ENCODE measurements at places on chromosomes 4 and X.

GRCh38 chr4:4787421-4787820, 72.0 kb upstream of the MSX1 start:
- DNase-seq = no peak

DNA sequence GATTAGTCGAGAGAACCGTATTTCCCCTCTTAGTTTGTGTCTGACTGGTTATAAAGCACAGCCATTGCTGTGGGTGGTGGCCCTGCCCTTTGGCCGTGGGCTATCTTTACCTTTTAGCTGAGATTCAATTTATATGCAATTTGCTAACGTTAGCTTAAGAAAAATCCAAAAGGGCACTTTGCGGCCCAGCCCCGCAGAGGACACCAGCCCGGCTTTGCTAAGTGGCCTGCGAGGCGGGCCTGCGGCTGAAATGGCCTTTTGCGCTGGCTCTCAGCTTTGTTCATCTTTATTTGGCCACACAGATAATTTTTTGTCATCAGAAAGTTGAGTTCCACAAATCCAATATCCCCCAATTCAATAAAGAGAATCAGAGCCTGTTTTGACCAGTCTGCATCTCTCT, 48.3 kb downstream of the CPZ start:
- DNase-seq = no peak

DNA sequence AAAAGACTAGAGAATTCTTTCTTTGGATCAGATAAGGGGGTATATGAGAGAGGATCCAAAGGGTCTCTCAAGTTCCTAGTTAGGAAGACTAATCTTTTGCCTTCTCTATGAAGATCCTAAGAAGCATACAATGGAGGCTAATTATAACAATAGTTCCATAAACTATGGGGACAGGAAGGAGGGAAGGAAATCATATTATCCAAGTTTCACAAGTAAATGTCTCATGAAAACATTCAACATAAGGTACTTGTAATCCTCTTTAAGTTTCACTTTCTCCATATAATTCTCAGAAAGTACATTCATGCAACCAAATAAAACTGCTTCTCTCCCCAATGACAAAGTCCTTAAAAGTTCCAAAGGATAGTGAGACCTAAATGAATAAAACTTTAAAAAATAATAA, 27.1 kb downstream of the STX18 start:
- DNase-seq = no peak

DNA sequence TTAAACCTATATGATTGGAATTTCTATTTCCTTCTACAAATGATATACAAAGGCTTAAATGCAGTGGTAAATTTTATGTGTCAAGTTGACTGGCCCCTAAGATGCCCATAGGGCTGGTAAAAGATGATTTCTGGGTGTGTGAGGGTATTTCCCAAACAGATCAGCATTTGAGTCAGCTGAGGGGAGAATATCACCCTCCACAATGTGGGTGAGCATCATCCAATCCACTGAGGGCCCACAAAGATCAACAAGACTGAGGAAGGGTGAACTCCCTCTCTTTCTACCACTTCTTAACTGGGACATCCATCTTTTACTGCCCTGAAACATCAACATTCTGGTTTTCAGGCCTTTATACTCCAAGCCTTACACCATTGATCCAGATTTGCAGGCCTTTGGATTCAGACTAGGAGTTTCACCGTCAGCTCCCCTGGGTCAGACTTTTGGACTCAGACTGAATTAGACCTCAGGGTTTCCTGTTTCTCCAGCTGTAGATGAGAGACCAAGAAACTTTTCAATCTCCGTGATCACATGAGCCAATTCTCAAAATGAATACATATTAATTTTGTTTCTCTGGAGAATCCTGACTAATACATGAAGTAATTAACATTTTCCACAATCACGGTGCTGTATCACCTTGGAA, 1020.7 kb upstream of the SLIT2 start:
- no peak for DNase-seq

GRCh38 chrX:123175366-123176122, 8.5 kb upstream of the GRIA3 start:
- DNase-seq = no peak

GRCh38 chr4:21571100-21571499, 377.5 kb downstream of the KCNIP4 start:
- DNase-seq = no peak

DNA sequence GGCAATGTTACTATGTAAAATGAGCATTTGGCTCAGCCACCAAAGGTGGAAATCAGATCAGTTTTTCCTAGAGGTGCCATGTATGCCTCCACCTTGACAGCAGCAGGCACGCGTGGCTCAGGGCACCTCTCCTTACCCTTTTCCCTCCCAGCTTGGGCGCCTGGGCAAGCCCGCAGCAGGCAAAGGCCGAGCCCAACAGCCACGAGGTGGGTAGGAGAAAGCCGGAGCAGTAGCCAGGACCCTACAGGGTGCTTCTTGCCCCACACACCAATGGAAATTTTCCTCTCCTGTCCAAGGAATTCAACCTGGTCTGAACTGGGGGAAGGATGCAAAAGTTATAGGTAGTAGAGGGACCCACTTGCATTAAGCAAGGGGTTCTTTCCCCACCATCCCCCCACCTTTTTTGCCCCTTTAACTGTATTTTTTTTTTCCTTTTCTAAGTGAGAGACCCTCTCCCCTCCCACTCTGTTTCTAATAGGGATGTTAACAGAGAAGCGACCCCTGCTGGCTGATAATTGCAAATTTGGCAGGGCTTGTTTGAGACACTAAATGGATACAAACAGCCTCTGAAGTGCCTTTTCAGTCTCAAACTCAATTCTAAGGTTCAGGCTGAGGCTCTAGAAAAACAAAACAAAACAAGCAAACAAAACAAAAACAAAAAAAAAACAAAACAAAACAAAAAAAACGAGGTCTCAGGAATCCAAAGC, 895.1 kb downstream of the PCDH18 start:
- no peak for DNase-seq

GRCh38 chr4:71558248-71558647, 219.4 kb downstream of the SLC4A4 start:
- no peak for DNase-seq

DNA sequence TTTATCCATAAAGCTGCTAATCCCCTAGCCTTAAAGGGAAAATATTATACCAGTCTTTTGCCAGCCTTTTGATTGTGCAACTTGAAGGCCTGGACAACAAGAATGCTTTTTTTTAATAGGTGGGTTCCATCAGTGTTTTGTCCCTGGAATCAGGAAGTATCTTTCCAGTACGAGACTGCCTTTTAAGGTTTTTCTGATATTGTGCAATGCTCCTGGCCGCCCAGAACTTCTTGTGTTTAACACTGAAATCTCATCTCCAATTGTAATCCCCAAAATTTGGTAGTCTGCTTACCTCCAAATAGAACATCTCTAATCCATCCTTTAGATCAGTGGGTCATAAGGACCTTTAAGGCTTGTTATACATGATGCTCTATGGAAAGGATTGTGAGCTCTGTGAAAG, 256.7 kb downstream of the NAF1 start:
- DNase-seq = no peak

- no peak for DNase-seq
These were observed 323.9 kb upstream of the FAM241A start for GRCh38 chr4:111821342-111821741.

- DNase-seq = no peak
These were observed at the start of gene MAGEA10 for GRCh38 chrX:152138388-152138784. Gene MAGEA10, minus strand, starts transcription at chrX:152138577. Its CDS starts 2,957 bp downstream, at chrX:152135620.

DNA sequence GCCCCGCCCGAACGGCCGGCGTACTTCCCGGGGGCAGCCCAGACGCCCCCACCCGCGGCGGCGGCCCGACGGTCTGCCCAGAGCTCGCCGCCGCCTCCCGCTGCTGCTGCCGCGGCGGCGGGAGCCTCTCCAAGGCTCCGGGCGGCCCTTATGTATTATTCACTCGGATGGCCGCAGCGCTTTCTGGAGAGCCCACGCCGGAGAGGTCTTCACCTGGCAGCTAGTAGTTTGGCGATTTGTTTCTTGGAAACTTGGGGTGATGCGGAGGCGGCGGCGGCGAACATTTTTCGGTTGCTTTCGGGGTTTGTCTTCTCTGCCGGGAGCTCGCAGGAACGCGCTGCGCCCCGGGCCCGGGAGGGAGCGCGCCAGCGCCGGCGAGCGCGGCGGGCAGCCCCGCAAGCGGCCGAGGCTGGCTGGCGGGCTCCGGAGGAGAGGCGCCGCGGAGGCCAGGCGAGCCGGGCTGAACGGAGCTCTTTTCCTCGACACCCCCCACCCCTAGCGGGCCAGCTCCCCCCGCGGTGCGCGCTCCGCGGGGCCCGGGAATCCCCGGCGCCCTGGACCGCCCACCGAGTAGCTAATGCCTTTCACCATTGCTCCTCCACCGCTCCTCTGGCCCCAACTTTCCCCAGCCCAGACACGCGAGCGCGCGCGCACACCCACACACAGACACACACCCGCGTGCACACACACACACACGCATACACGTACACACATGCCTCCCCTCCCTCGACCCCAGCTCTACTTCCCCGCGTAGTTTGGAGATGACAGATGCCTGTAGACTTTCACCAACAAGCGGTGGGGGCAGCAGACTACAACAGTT, 113.5 kb downstream of the DHX15 start:
- peak; percentile 50 for DNase-seq

GRCh38 chr4:76539979-76540378, 105.0 kb downstream of the SHROOM3 start:
- DNase-seq = no peak

DNA sequence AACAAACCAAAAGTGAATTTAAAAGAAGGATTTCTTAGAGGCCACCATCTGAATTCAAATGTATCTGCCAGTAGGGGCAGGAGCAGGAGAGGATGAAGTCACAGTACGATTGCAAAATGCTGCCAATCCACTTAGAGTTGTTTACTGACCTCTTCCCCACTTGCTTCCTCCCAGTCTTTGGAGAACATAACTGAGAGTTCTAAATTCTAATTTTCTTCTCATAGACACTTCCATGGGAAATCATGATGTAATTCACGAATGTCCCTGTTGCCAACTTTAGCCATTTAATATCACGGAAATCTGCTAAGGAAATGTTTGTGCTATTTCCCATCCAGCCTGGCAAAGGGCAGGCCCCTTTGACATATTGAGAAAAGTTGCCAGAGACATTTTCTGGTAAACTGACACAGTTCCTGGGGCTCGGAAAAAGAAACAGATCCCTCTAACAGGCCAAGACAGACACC, 33.6 kb upstream of the NOCT start:
- DNase-seq = no peak

DNA sequence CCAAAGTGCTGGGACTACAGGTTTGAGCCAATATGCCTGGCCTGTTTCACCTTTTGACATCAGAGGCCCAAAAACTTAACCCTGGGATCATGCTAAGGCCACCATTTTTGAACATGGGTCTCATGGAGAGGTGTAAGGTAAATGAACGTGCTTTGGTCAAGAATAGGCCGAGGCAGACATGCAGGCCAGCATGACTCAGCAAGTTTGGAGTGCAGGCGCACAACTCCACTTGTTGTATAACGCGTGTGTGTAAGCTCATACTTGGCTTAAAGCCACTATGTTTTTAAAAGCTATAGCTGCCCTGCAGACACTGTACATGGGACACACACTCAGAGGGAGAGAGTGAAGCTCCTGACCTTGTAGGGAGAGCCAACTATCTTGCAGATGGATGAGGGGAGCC, 43.8 kb upstream of the HPSE start:
- no peak for DNase-seq

- DNase-seq = no peak
These were observed 30.9 kb downstream of the GATB start for GRCh38 chr4:151729731-151730559.

DNA sequence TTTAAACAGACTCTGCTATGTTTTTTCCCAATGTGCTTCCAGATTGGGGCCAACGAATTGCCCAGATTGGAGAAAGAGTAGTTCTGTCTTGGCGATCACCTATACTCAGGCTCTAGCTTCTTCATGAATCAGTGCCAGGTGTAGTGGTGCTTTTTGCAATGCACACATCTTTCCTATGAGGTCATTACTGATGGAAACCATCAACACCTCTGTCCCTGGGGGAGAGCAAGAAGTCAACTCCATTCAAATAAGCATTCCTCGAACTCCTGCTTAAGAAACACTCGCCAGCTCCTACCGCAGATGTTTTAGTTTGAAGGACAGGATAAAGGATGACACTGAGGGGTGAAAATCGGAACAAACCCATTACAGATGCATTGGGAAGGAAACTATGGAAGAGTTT, 156.5 kb upstream of the DKK2 start:
- DNase-seq = no peak

GRCh38 chrX:83469551-83469950, 38.5 kb upstream of the POU3F4 start:
- no peak for DNase-seq

GRCh38 chrX:151396042-151396824, 773 bp upstream of the VMA21 start:
- peak; percentile 19 for DNase-seq

DNA sequence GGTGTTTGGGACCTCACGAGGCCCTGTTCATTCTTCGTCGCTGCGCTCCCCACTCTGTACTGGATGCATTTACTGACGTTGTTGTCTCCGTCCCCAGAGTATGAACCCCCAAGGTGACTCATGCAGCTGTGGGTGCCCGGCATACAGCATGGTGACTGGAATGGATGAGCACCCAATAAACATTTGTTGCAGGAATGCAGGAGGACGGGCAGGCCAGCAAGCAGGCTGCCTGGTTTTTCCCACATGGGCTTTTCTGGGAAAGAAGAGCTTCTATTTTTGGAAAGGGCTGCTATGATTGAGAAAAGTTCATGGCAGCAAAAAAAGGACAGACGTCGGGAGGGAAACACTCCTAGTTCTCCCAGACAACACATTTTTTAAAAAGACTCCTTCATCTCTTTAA, 893 bp upstream of the SOD3 start:
- no peak for DNase-seq

DNA sequence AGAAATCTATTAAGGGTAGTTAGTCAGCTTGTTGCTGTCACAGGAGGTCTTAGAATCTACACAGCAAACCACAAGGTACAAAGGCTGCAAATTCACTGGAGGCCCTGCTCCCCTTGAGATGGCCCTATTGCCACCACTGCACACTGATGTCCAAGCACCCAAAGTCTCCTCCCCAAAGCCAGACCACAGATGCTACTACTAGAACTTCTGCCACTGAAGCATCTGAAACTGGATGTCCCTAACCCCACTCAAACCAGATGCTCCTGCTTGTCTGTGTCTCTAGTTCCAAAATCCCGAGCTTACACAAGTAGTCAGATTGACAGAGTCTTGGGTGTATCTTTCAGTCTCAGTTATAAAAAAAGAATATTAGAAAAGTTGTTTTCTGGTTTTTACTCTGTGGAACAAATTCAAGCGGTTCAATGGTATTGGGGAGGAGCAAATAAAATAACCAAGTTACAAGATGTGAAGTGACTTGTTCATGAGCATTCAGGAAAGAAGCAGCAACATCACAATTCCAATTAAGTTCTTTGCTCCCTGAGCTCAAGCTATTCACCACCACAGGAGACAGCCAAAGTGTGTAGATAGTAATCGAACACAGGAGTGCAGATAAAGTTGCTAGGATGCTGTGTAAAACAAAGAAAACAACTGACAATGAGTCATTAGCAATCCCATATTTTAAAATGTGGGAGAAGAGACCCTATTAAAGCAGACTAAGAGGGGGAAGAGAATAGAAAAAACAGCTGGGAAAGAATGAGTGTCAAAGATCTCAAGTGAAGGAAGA, 352.3 kb downstream of the PDGFC start:
- DNase-seq = no peak

- DNase-seq = no peak
These were observed 778.4 kb upstream of the AADAT start for GRCh38 chr4:170868170-170868569.

- no peak for DNase-seq
These were observed 43.6 kb upstream of the KIT start for GRCh38 chr4:54614149-54614548.

- DNase-seq = no peak
These were observed 9.4 kb downstream of the ARHGAP10 start for GRCh38 chr4:147741190-147741788.
